ENCODE measurements at places on chromosomes 4 and X.
A peak's percentile ranks its signal among the peaks of the same experiment; 100 is the strongest.

- DNase-seq, result no peak
Measured at GRCh38 chr4:139555705-139556070, 331 bp downstream of the SETD7 start.

GRCh38 chr4:183607894-183608293 is 51.1 kb downstream of the RWDD4 start:
- DNase-seq, result no peak

GRCh38 chr4:123603165-123603564 is 206.6 kb downstream of the SPRY1 start:
- no peak for DNase-seq

GRCh38 chr4:142407596-142407995 is 438.5 kb downstream of the INPP4B start:
- no peak for DNase-seq

- no peak for DNase-seq
Measured at GRCh38 chr4:71239365-71239764, 99.5 kb upstream of the SLC4A4 start.

- no peak for DNase-seq
Measured at GRCh38 chr4:69849969-69850368, 10.0 kb downstream of the SULT1E1 start.

DNA sequence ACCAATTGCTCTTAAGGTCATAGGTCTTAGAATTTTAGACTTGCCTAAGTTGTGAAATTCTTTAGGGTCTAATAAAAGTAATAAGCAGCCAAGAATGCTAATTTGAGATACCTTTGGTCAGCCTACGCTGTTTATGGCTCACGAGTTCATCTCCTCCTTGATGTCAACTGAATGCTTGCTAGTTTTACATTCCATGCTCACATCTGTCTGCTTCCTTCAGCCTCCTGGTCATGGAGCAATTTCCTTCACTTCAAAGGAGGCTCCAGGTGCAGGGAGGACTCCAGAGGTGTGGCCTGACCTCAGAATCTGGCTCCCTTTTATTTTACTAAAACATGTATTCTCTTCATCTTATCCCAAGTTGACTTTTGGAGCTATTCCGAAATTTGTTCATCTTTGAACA is 23.3 kb upstream of the LNX1 start:
- DNase-seq, result no peak

- no peak for DNase-seq
Measured at GRCh38 chr4:125262079-125262478, 52.7 kb upstream of the FAT4 start.

GRCh38 chr4:81876106-81876505 is 404.4 kb upstream of the RASGEF1B start:
- DNase-seq, result no peak

DNA sequence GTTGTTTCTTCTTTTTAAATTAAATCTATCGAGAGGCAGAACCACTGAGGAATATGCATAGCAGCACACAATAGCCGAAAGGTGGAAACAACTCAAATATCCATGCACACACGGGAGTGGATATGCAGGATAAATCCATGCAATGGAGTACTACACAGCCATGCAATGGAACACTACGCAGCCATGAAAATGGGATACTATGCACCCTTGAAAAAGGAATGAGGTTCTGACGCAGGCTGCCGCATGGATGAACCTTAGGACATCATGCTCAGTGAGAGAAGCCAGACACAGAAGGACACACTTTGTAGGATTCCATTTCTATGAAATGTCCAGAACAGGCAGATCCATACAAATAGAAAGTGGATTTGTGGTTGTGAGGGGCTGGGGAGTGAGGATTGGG is 18.4 kb upstream of the P2RY8 start:
- DNase-seq, result no peak

- DNase-seq, result no peak
Measured at GRCh38 chr4:139682741-139683151, 17.1 kb downstream of the MGST2 start.

- DNase-seq, result no peak
Measured at GRCh38 chr4:24772952-24773351, 22.4 kb upstream of the SOD3 start.

- DNase-seq, result no peak
Measured at GRCh38 chr4:122701061-122701460, 31.4 kb upstream of the BBS12 start.

DNA sequence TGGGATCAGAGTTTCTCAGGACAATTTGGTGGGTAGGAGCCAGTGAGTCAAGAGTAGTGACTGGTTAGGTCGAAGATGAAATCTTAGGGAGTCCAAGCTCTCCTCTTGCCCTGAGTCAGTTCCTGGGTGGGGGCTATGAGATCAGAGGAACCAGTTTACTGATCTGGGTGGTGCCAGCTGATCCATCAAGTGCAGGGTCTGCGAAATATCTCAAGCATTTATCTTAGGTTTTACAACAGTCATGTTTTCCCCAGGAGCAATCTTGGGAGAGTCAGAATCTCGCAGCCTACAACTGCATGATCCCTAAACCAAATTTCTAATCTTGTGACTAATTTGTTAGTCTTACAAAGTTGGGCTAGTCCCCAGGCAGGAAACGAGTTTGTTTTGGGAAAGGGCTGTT is 1833.2 kb upstream of the PCDH7 start:
- no peak for DNase-seq

- no peak for DNase-seq
Measured at GRCh38 chrX:9532349-9532748, 67.5 kb downstream of the TBL1X start.

DNA sequence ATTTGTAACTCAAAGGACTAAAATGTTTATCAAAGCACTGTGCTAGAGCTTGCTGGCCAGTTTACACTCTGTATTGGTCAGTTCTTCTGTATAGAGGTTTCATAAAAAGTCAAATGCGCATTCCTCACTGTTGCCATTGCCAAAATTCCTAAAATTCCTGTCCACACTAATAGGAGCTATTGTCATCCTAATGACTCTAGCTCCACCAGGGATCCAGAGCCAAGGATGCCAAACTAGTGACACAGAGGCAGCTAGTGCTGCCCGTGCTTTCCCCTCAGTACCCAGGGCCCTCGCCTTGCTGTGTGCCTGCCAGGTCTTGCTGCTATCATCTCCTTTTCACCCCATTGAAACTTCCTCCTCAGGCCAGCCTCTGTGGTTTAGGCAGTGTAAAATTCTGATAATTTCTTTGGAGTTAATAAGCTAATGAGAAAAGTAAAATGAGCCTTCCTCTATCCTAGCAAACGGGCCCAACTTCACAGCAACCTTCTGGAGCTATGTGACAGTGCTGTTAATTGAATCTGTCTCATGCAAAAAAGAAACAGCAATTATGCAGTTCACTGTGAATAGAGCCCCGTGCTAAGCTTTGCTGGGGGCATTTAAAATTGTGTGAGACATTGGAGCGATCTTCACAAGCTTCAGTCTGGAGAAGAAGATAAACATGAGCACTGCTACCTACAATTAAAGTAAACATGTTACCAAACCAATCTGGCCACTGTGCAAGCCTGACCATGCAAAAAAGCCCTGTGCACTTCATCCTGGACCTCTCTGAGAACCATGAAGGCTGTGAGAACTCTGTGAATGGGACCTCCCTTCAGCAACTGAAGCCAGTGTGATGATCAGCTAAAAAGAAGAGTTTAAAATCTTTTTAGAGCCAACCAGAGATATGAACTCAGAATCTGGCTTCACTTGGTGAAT is 43.1 kb upstream of the FGF2 start:
- DNase-seq, result peak; percentile 65

- DNase-seq, result no peak
Measured at GRCh38 chr4:36870121-36870520, 374.4 kb upstream of the NWD2 start.

DNA sequence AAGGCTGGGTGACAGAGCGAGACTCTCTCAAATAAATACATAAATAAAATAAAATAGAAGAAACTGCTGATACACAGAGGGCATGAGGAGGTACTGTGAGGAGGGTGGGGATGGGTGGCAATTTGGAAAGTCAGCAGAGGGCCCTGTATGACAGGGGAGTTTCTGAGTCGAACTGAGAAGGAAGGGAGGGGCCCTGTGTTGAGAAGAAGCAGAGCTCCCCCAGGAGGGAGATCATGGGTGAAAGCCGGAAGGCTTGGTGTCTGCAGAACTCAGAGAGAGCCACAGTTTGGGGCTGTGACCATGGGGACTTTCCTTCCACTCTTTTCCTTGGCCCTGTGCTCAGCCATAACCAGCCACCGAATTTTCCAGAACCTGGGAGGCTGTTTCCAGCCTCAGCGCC is 24.8 kb upstream of the AFAP1 start:
- no peak for DNase-seq

GRCh38 chr4:8849266-8850073 is 22.2 kb downstream of the HMX1 start:
- DNase-seq, result no peak

- DNase-seq, result no peak
Measured at GRCh38 chr4:121070696-121071639, 1.4 kb downstream of the NDNF start.

GRCh38 chrX:118971552-118971951 is 2.9 kb upstream of the LONRF3 start:
- no peak for DNase-seq

- DNase-seq, result no peak
Measured at GRCh38 chr4:3524349-3524748, 7.9 kb downstream of the LRPAP1 start.

GRCh38 chrX:40174001-40174853 is 76.5 kb upstream of the BCOR start:
- DNase-seq, result no peak

DNA sequence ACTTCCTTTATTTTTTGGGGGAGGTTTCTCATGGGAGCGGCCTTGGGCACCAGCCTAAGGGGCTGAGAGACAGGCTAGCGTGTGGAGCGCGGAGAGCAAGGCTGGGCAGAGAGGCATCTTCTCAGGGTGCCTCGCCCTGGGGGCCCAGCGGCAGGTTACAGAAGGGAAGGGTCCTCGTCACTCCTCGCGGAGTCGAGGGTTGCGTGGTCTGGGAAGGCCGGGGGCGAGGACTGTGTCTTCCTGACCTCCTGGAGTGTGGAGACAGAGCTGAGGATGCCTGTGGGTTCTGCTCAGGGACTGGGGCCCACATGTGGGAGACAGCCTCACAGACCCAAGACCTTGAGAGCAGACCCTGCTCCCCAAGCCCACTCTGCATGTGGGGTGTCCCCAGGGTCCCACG is 79.6 kb upstream of the LRPAP1 start:
- DNase-seq, result no peak

GRCh38 chrX:345020-345925 is 26.7 kb upstream of the GTPBP6 start:
- no peak for DNase-seq

DNA sequence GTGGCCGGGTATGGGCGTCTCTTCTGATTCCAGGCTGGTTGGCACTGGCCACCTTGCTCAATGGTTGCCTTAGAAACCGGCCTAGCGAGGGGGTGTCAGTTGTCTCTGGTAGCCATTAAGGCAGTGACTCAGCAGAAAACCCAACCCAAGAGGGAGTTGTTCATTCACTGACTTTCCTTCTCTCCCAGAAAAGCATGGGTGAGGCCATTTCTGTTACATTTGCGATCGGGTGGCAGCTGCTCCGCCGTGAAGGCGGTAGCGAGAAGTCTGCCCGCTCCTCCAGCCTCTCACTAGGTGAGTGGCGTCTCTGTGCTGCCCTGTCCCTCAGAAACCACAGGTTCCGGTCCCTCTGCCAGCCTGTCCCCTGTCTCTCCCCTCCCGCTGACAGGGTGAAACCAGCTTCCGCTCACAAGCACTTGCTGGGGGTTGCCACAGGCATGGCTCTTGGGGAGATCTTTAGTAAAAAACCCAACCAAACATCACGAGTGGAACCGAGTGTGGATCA is 17.4 kb downstream of the IRAK1 start:
- DNase-seq, result no peak

DNA sequence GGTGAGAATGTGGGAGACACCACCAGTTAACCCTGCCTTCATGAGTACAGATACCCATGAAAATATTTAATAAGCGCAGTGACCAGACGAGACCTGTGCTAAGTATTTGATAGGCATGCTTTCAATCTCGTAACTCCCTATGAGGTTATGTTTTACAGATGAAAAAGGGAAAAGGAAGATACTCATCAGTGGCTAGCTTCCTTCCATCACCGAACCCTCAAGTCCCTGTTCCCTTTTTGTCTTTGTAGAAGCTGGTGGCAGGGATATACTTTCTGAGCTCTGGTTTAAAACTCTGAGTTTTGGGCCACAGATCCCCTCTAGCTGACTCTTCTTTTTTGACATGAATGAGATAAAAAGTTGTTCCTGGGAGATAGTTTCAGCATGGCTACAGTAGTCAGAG is 26.3 kb downstream of the AFF1 start:
- no peak for DNase-seq

DNA sequence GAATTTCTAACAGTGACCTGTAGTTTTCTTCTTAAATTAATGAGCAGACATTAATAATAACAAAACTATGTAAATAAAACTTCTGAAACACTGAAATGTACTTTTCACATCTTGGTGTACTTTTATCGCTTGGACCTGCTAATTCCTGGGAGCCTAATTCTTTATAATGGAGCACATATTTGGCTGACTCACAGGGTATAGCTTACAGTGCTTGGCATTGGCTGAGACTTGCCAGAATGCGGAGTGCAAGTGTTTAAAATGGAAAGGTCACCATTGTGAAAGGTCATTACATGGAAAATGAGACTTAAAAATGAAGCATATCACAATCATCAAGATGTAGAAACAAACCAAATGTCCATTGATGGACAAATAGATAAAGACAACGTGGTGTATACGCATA is 137.3 kb upstream of the PDLIM3 start:
- DNase-seq, result no peak

- no peak for DNase-seq
Measured at GRCh38 chrX:121546317-121546716, 498.9 kb downstream of the GLUD2 start.

DNA sequence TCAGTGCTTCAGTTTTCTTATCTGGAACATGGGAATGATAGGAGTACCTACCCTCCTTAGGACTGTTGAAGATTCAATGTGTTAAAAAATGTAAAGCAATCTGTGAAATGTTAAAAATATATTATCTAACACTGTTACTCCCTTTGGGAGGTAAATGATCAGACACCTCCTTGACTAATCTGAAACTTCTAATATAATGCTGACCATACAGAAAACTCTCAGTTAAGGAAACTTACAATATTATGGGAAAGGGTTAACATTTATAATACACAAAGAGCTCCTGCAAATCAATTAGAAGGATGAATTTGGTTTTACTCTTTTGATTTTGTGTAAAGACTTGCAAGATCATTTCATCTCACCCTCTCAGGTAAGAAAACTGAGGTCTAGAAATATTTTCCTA is 1.6 kb upstream of the PFKFB1 start:
- no peak for DNase-seq

DNA sequence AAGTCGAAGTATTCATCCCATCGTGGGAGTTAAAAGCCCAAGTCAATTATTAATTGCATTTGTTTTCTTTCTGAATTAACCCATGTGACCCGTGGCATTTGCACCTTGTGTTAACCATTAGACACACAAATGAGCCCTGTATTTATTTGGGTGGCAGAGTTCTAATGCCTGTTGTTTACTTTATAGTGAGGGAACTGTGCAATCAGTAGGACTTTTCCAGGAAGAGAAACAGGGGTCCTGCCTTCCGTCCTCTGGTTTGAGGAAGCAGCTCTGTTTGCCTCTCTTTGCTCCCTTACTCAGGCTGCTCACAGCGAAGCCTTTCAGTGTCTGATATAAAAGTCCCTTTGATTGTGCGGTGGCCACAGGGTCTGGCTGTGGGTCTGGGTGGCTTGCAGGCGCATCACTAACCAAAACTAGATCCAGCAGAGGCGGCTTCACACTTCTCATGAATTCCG is 263.6 kb downstream of the PTTG2 start:
- no peak for DNase-seq
